Thoracic aorta (tissue), 2 donors: ENCODE measurements at places on chromosomes 7 and 10. TPM values are rescaled to one million over a fixed set of nuclear protein-coding genes. Genes with fewer than 3 reads are reported as not detected.

GRCh38 chr10:7789390-7789789 is 1.4 kb downstream of the ATP5F1C start:
- H3K4me1 ChIP-seq, result peaks cover 31% of the 10 kb centered on the region
- H3K27ac ChIP-seq, result no peak overlapping the region
- H3K36me3 ChIP-seq, result no peaks in the 10 kb centered on the region
- no peak for DNase-seq

DNA sequence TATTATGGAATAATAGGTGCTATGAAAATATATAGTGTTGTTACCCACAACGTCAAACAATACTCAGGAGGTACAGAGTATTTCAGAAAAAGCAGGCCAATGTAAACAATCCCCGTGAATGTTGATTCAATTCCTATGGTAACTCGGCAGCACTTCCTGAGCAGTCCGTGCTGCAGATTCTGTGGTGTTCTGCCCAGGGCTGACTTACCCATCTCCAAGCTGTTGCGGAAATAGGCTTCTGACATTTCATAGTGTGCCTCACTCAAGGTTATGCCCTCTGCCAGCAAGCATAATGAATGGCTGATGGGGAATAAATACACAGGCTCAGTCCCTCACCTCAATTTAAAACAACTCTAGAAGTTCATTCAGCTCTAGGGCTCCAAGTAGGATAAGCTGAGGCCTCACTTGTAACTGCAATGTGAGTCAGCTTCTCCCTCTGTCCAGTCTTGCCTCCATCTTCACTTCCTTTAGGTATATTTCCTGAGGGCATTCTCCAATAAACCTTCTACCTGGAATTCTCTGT is 177.6 kb downstream of the GNAI1 start:
- no peaks in the 10 kb centered on the region for H3K36me3 ChIP-seq
- no peak for DNase-seq
- H3K4me3 ChIP-seq, result no peak overlapping the region
- H3K4me1 ChIP-seq, result peaks cover 22% of the 10 kb centered on the region
- H3K27ac ChIP-seq, result no peak overlapping the region

GRCh38 chr10:18229826-18230225 is 89.6 kb downstream of the CACNB2 start:
- H3K27ac ChIP-seq, result no peak overlapping the region
- peaks cover 12% of the 10 kb centered on the region for H3K4me1 ChIP-seq
- no peaks in the 10 kb centered on the region for H3K27me3 ChIP-seq
- no peak for DNase-seq

GRCh38 chr10:31677195-31678138 is 251.2 kb downstream of the ARHGAP12 start:
- no peak overlapping the region for H3K4me3 ChIP-seq
- H3K27me3 ChIP-seq, result no peaks in the 10 kb centered on the region
- DNase-seq, result no peak
- H3K27ac ChIP-seq, result no peak overlapping the region
- no peaks in the 10 kb centered on the region for H3K36me3 ChIP-seq

- H3K36me3 ChIP-seq, result no peaks in the 10 kb centered on the region
- H3K4me3 ChIP-seq, result no peak overlapping the region
- no peak overlapping the region for H3K27ac ChIP-seq
- no peak for DNase-seq
These were observed 266.0 kb downstream of the C7orf25 start for GRCh38 chr7:42645906-42646305.

- H3K27me3 ChIP-seq, result no peaks in the 10 kb centered on the region
- H3K4me1 ChIP-seq, result peaks cover 4% of the 10 kb centered on the region
- no peak overlapping the region for H3K4me3 ChIP-seq
- no peaks in the 10 kb centered on the region for H3K36me3 ChIP-seq
- H3K27ac ChIP-seq, result no peak overlapping the region
- no peak for DNase-seq
These were observed 19.4 kb downstream of the GSTO2 start for GRCh38 chr10:104288355-104288754.

CHAT gene
- not detected for total RNA-seq

NT5C3A gene
- 22.2 TPM for total RNA-seq

GRCh38 chr7:46970476-46970875 is 611.4 kb downstream of the TNS3 start:
- H3K4me1 ChIP-seq, result no peaks in the 10 kb centered on the region
- H3K36me3 ChIP-seq, result no peaks in the 10 kb centered on the region
- H3K27ac ChIP-seq, result no peak overlapping the region
- H3K27me3 ChIP-seq, result no peaks in the 10 kb centered on the region
- DNase-seq, result no peak

GRCh38 chr10:1394155-1394912 is 338.1 kb downstream of the WDR37 start:
- H3K4me3 ChIP-seq, result no peak overlapping the region
- DNase-seq, result no peak
- no peak overlapping the region for H3K27ac ChIP-seq
- no peaks in the 10 kb centered on the region for H3K27me3 ChIP-seq
- no peaks in the 10 kb centered on the region for H3K36me3 ChIP-seq

ASAH2 gene
- 14.0 TPM for total RNA-seq

DNA sequence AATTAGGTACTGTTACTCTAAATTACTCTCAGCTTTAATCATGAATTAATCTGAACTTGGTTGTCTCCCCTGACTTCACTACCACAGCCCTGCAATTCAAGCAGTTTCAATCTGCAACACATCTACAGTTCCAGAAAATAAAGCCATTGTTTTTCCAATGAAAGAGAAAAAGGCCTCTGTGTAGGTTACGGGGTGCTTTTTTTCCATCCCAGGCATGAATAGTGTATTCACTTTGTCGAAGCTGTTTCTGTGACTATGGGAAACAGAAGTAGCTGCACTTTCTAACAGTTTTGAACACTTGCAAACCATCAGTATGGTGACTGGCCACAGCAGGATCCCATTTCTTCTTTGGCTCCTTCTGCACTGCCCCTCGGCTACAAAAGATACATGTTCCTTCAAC is 460.2 kb downstream of the GRM8 start:
- no peak overlapping the region for H3K4me3 ChIP-seq
- H3K4me1 ChIP-seq, result no peaks in the 10 kb centered on the region
- no peaks in the 10 kb centered on the region for H3K36me3 ChIP-seq
- no peak overlapping the region for H3K27ac ChIP-seq
- no peaks in the 10 kb centered on the region for H3K27me3 ChIP-seq

LRWD1 gene
- total RNA-seq, result 10.9 TPM

- no peak for DNase-seq
- H3K4me3 ChIP-seq, result no peak overlapping the region
- H3K4me1 ChIP-seq, result no peaks in the 10 kb centered on the region
These were observed 46.2 kb downstream of the RBM17 start for GRCh38 chr10:6135039-6135438.

GRCh38 chr7:93442478-93443224 is 131.9 kb downstream of the CALCR start:
- no peak overlapping the region for H3K27ac ChIP-seq
- H3K36me3 ChIP-seq, result no peaks in the 10 kb centered on the region
- DNase-seq, result no peak
- no peaks in the 10 kb centered on the region for H3K27me3 ChIP-seq

DNA sequence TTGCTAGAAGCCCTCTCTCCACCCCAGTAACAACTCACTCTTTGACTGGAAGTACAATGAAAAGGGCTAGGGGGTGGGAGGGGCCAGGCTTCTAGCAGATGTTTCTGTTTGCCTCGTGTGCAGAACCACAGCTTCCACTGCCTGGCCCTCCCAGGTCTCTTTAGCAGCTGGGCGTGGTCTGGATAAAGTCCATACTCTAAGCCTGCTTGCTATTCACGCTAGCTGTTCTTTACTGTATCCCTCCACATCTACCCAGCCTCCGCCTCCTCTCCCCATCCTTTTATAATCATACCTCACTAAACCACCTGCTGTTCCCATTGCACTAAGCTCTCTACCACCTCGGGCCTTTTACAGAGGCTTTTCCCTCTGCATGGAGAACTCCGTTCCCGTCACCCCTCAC is 288.8 kb downstream of the CAMK1D start:
- H3K27ac ChIP-seq, result no peak overlapping the region
- H3K36me3 ChIP-seq, result no peaks in the 10 kb centered on the region
- DNase-seq, result no peak
- H3K27me3 ChIP-seq, result no peaks in the 10 kb centered on the region

TET1 gene
- 2.4 TPM for total RNA-seq
